ENCODE measurements at places on chromosomes 11 and 22.

DNA sequence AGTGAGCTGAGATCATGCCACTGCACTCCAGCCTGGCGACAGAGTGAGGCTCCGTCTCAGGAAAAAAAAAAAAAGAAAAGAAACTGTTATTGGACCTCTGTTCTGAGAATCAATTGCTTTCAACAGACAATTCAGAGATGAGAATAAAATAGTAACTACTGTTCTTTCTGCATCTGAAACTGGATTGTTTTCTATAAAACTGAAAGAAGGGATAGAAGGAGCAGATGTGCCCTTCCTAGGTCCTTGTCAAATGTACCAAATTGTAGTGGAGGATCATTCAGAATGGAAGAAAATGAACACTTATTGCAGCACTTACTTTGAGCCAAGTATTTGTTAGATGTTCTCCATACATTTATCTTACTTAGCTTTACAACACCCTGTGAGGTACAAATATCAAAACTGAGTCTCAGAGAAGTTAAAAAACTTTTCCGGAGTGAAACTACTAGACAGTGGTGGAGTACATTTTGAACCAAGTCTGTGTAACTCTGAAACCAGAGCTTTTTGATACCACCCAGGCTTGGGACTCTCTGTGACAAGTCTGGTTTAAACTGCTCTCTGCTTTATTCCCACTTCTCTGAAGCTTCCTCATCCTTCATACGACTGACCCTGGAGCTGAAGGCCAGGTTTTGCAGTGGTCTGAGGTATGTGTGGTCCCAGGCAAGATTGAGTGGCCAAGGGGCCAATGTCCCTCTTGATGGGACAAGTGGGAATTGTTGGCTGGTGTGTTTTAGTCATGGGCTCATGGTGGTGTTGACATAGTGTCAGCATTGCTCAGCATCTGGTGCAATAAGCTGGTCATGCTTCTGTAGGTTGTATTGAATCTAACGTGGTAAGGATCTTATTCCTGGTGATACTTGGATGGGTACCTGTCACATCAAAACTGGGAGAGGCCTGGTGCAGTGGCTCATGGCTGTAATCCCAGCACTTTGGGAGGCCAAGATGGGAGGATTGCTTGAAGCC lies 48.2 kb upstream of the CCDC134 start:
- no peak for DNase-seq

DNA sequence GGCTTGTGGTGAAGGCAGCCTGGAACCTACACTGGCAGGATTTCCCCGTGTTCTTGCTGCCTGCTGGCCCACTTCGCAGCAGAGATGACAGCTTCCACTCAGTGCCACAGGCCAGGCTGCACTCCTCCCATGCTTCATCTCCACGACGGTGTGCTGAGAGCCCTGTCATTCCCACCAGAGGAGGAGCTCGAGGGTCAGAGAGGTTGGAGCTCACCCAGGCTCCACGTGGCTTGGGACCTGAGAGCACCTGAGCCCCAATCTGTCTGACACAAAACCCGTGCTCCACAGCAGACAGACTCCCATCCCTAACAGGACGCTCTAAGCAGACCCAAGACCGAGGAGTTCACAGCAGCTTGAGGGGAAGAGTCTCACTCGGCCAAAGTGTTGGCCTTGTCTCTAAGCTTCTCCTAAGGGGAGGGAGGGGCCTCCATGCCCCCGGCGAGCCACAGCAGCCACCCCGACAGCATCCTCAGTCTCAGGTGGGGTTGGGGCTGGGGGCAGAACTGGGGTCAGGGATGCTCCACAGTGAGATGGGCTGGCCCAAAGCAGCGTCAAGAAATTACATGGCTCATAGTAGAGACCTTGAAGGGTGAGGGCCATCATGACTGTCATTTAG lies 10.7 kb downstream of the LRFN4 start:
- no peak for DNase-seq

- no peak for DNase-seq
Measured at GRCh38 chr11:37072538-37073055, 474.6 kb upstream of the RAG2 start.

DNA sequence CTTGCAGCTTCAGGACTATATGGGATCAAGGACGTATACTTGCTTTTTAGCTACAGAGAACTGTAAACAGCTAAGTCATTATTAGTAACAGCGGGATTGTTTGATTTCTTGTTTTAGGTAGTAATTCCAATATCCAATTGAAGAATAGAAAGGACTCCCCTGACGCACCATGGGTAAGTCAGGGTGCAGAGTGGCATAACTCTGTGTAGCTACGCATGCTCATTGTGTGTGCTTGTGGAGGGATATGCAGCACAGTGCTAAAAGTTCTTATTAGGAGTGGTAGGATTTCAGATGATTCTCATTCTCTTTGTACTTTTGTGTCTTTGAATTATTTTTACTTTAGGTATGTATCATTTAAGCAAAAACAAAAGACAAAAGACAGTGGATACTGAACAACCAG lies 7.7 kb upstream of the PEX26 start:
- no peak for DNase-seq

- DNase-seq, result no peak
Measured at GRCh38 chr11:23320131-23320530, 459.9 kb upstream of the CCDC179 start.

- DNase-seq, result no peak
Measured at GRCh38 chr11:86672007-86672621, at the start of gene ME3. Gene ME3 (minus strand): TSS chr11:86672616.

- no peak for DNase-seq
Measured at GRCh38 chr11:10762913-10763421, 11.9 kb downstream of the CTR9 start.

DNA sequence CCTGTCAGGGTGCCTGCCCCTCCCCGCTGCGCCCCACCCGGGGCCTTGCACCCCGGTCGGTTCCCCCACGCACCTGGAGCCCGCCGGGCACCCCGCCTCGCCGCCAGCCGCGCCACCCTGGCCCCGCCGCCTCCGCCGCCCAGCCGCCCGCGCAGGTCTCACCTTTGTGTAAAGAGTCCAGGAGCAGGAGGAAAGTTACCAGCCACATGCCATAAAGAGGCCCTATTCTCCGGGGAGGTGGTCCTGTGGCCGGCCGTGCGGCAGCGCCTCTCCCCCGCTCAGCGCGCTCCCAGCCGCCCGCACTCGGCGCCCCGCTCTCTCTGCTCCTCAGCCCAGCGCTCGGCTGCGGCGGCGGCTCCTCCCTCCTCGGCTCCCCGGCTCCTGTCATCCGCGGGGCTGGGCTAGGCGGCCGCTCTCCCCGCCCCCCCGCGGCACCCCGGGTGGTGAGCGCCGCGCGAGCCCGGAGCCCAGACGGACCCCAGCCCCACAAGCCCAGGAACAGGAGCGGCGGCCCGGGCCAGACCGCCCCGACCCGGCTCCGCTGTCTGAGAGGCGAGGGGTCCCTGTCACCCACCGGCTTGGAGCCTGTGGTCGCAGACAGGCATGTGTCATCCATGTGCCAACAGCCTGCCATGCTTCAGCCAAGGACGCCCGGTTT lies at the start of gene DSCAML1:
Gene DSCAML1, minus strand, starts transcription at position 345 of the 658 bp plus-strand sequence. Its CDS starts 137 bp downstream, at position 208.
- no peak for DNase-seq

- DNase-seq, result no peak
Measured at GRCh38 chr11:73398721-73399120, 22.5 kb downstream of the RELT start.

DNA sequence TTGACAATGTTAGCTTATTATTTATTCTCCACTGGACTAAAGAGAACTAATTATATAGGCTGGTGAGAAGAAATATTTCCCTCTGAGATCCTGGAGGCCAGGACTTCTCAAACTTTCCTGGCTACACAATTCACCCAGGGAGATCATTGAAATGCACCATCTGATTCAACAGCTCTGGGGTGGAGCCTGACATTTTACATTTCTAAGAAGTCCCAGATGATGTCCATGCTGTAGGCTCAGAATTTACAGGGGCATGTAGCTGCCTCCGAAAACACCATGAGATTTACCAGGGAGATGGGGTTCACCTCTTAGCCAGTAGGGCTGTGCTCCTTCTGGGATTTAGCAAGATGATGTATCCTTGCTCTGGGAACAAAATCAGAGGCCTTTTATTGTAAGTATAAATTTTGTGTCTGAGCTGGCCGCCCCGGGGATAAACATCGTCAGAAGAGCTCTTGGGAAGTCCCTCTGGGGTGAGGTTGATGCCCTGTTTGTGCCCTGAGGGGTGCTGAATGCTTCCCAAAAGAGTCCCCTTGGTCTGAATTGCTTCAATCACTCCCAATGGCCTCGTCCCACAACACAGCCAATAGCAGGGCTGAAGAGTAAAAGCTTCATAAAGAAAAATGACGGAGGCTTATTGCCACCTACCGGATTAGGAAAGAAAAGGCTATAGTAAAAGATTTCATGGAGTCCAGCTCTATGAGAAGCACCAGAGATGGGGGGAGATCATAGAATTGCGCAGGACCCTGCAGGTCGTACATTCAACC lies 33.4 kb upstream of the API5 start:
- no peak for DNase-seq

- DNase-seq, result no peak
Measured at GRCh38 chr11:130145975-130146776, 13.4 kb upstream of the ST14 start.

Measured in CMK (cell line).